ENCODE measurements at places on chromosomes 13 and 19.

DNA sequence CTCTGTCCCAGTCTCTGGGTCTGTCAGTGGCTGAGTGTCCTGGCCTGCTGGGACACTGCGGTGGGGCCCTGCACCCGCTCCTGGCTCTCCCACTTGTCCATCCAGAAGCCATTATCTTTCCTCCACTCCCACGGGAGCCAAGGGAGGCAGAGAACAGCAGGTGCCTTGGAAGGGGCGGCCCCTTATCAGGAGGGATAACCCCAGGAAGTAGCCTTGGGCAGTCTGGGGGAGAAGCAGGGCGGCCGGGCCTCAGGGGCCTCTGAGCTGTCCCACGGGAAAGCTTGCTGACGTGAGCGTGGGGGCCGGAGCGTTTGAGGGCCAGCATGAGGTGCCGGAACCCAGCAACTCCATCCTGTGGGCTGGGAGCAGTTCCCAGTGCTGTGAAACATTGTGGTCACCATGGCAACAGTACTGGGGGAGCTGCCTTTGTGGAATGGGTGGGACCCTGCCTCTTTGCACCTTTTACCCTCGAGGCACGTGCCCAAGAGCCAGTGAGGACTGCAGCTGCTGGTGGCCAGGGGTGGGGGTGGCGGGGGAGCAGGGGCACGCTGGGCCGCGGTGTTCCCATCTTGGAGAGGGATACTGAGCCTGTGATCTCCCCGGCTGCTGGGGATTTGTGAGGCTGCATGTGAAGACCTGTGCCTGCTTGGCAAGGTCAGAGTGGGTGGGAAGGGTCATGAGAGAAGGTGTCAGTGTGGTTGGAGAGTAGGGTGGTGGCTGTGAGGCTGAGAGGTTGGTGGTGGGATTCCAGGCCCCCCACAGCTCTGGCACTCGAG, 20.9 kb downstream of the KLHL26 start:
- DNase-seq: no peak

DNA sequence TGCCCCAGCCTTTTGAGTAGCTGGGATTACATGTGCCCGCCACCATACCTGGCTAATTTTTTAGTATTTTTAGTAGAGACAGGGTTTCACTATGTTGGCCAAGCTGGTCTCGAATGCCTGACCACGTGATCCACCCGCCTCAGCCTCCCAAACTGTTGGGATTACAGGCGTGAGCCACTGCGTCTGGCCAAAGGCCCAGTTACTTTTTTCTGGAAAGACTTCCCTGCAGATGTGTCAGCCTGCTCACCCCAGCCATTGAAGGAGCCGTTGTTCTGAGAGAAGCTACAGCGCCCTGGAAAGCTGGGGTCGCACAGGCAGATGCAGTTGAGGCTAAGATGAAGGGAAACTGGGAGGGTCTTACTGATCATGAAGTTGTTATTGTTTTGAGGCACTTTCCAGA, 7.9 kb upstream of the ZNF626 start:
- DNase-seq: no peak

DNA sequence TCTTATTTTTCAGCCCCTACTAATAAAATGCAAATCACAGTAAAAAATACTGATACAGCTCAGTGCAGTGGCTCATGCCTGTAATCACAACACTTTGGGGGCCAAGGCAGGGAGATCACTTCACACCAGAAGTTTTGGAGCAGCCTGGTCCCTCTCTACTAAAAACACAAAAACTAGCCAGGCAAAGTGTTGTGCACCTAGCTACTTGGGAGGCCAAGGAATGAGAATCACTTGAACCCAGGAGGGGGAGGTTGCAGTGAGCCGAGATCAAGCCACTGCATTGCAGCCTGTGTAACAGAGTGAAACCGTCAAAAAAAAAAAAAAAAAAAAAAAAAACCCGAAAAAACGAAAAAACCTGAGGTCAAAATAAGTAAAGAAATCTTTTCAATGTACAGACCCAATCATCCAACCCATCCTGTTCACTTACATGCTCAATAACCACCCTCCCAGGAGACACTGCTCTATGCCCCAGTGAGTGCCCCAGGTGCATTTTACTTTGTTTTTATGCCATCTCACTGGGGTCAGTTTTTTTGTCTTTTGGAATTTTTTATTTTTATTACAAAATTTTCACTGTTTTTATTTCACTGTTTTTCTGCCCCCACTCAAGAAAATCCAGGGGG, 107.0 kb downstream of the ZNF486 start:
- DNase-seq: no peak

GRCh38 chr19:5271145-5271544, 69.5 kb downstream of the PTPRS start:
- no peak for DNase-seq

DNA sequence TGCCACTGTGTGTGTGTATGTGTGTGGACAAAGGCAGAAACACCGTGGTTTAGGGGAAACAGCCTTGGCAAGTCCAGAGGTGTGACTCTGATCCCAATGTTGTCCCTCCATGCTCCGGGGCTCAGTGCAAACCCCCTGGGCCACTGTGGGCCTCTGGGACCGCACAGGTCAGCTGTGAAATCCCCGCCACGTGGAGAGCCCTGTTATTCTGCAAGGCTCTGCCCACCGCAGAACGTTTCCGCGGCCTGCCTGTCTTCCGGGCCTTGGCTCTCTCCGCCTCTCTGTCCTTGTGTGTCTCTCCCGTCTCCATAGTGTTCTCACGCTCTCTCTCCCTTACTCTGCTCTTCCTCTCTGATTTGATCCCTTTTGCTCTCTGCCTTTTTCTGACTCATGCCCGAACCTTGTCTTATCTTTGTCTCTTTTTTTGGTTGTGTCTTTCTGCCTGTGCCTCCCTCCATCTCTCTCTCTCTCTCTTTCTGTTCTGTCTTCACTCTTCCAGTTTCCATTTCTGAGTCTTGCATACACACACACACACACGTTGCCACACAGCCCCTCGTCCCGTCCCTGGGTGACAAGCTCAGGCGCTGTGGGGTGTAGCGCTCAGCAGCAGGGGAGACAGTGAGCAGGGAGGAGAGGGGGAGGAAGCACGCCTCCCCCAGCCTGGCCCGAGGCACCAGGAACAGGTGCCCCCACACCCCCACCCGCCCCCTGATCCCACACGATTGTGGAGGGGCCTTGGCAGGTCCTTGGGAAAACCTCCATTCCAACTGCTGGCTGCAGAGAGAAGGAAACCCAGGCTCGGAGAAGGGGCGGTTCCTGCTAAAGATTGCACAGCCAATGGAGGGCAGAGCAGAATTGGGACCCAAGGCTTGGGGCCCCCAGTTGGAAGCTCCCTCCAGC, 3.0 kb downstream of the TTYH1 start:
- no peak for DNase-seq

DNA sequence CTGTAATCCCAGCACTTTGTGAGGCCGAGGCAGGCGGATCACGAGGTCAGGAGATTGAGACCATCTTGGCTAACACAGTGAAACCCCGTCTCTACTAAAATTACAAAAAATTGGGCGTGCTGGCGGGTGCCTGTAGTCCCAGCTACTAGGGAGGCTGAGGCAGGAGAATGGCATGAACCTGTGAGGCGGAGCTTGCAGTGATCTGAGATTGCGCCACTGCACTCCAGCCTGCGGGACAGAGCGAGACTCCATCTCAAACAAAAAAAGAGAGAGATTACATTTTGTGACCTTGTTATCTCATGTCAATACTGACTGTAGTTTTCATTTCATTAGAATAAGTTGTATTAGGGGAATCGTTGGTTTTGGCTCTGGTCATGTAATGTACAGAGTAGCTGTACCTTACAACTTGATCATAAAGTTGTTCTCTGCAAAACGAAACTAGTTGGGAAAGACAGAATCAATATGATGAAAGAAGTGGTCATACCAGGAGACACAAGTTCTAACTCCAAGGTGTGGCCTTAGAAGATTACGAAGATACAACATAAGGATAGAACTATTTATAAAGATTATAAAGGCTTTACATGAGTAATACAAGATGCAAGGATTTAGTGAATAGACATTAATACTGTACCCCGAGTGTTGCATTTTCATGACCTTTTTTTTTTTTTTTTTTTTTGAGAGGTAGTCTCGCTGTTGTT, 15.3 kb downstream of the TMEM38A start:
- no peak for DNase-seq

- no peak for DNase-seq
Measured at GRCh38 chr19:595326-596262, 5.9 kb downstream of the HCN2 start.

DNA sequence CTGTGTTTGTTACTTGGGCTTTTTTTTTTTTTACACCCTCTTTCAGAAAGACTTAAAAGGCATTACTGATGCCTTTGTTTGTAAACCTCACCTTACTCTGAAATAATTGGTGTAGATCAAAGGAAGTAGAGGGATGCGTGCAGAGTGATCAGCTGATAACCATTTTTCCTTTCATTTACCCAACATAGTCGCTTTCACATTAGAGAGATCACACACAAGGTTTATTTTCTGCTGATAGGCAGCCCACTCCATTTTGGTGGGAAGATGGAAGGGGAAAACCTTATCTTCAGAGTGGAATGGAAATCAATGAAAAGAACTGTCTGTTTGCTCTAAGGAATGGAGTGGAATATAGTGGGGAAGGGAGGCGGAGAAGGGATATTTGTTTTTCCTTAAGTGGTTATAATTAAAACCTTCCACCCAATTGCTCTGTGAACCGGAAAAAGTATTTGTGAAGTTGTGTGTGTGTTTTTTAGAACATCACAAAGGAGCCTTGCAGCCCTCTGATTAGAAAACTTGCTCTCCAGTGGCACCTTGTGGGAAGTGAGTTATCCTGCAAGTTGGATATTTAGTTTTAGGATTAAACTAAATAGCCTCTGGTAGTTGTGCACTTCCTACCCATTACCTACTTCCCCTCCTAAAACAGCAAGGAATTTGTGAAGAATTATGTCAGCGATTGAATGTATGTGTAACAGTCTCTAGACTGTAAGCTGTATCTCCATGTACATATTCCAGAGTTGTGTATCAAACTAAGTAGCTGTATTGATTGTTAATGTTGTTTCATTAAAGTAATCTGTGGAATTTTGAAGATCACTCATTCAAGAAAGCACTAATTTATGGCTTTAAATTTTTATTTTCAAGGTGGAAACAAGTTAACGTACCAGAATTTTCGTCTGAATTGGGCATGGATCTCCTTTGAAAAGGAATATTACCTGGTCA, 76.8 kb downstream of the FREM2 start:
- DNase-seq: no peak

- DNase-seq: no peak
Measured at GRCh38 chr19:367963-368629, 23.5 kb upstream of the MIER2 start.

Measured in CD8-positive, alpha-beta T cell (primary cell).